Right lung (tissue), 10 donors: ENCODE measurements at places on chromosomes 12 and 14. TPM values are rescaled to one million over a fixed set of nuclear protein-coding genes. Genes with fewer than 3 reads are reported as not detected.

DNA sequence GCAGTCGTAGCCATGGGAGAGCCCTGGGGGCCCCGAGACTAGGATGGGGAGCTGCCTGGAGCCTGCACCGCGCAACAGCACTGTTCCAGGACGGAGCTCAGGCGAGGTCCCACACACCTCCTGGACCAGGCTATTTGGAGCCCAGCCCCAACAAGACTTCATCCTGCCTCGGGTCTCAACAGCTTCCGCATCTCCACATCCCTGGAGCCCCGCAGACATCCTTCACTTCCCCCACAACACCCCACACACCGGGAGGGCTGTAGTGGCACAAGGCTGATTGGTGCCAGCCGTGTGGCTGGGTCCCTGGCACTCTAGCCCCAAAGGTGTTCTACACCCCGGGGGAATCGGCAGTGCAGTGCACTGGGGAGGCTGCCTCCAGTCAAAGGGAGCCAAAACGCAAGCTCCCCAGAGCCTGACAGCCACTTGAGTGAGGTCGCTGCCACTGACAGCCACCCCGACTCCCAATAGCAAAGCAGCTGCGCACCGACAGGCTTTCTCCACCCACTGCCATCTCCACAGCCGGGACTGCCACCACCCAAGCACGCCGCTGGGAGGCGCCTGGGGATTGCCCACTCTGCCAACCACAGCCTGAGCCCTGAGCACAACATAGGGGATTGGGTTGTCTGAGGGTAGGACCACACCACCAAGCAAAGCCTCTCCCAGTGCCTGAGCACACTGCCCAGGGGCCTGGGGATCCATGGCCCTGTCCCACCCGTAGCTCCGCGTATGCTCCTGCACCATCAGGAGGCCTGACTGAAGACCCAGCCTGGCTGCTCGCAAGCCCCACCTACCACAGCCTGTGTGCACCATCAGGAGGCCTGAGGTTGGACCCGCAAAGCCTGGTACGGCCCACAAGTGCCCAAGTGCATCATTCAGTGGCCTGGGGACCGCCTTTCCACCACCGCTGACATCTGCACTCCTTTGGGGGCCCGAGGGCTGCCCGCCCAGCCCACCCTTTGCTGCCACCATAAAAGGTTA is 13.2 kb upstream of the KLRF1 start:
- DNase-seq = no peak

DNA sequence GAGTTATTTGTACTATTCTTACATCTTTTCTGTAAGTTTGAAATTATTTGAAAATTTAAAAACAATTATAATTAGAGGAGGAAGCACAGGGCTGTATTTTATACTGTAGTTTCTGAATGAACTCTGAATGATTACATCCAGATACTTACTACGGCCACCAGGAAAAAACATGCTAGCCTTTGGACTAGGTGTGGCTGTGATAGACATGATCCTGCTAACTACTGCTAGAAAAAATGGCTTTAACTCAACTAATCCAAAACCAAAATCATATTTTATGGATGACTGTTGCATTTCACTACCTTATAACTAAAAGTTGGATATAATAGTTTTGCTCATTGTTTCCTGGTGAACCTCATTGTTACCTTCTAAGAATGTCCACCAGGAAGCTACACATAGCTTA is 15.1 kb upstream of the SLC25A3 start:
- no peak for DNase-seq

- DNase-seq = no peak
These were observed 35.3 kb downstream of the ZC3H14 start for GRCh38 chr14:88598097-88598675.

DNA sequence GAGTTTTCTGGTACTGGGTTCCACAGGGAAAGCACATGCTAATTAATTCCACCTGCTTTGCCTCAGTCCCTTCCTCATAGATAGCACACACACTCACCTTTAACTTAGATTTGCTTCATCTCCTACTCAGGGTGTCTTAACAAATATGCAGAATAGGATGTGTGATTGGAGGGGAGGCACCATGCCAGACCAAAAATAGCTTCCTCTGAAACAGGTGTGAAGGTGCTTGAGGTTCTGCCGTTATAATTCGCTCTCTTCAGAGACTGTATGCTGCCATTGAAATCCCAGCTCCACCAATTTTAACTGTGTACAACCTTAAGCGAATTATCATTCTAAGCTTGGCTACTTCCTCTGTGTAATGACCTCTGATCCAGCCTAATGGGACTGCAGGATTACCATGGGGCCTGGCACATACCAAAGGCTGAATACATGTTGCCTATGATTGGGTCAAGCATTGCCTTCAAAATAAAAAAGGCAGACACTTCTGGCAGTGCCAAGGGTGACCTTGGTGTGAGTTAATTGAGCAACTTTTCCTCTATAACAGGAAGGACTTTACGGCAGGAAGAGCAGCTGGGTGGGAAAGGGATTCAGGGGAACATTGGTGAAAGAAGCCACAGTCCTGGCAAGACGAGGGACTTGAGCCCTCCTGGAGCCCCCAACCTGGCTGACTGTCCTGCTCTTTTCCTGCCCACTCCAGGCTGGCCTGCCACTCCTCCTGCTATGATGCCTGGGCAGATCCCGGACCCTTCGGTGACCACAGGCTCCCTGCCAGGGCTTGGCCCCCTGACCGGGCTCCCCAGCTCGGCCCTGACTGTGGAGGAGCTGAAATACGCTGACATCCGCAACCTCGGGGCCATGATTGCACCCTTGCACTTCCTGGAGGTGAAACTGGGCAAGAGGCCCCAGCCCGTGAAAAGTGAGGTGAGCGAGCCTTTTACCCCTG is 9.7 kb downstream of the JDP2 start:
- no peak for DNase-seq

GRCh38 chr12:44313188-44313587 is 477.3 kb downstream of the TMEM117 start:
- DNase-seq = no peak

- peak; percentile 36 for DNase-seq
These were observed 71.1 kb downstream of the PELI2 start for GRCh38 chr14:56189307-56189706.

DNA sequence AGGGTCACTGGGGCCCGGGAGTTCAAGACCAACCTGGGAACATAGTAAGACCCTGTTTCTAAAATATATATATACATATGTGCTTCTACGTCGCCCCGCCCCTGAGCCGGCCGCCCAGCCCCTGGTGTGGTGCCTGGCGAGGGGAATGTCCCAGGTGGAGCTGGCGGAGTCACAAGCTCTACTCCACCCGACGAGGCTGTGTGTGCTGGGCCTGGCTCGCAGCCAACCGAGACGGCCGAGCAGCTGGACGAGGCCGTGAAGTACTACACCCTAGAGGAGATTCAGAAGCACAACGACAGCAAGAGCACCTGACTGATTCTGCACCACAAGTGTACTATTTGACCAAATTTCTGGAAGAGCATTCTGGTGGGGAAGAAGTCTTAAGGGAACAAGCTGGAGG is 22.1 kb upstream of the ITPK1 start:
- DNase-seq = peak; percentile 37

DNA sequence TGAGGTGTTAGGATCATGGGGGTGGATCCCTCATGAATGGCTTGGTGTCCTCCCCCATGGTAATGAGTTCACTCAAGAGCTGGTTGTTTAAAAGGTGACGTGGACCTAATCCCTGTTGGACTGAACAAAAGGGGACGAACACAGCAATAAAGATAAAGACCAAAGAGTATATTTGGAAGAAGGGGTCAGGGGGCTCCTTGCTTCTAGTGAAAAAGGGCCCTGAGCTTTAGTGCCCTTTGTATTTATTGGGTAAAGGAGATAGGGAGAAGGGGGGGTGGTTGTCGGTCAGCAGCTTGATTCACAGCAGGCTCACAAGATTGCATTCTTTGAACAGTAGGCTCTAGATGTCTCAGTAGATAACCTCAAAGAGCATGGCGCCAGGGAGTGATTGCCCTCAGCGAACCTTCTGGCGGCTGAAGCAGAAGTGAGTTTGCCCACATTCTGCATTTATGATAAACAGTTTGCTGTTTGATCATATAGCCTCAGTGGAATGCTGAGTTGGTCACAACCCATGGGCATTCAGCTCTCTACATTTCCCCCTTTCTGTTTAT is 25.9 kb upstream of the MAPKAPK5 start:
- DNase-seq = no peak

- no peak for DNase-seq
These were observed 9.7 kb downstream of the TOX4 start for GRCh38 chr14:21486640-21487087.

DNA sequence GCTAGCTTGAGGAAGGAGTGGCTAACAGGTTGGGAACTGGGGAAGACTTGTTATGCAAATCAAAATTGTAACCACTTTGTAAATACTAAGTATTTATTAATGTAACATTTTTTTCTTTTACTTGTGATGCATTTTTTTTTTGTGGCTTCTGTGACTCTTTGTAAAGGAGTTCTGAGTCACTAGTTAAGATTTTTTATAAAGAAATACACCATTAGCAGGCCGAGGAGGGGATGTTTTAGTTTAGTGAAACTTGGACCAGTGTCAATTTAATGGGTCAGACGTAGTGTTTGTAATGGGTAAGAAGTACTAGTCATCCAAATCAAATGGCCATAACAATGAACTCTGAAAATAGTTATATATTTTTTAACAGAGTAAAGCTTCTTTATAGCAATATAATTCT is 43.1 kb downstream of the AKAP6 start:
- DNase-seq = no peak

GRCh38 chr12:125149160-125150108 is 84.2 kb downstream of the AACS start:
- DNase-seq = no peak

- DNase-seq = no peak
These were observed 60.3 kb downstream of the GARIN6 start for GRCh38 chr12:99707883-99708282.

- DNase-seq = no peak
These were observed 196.2 kb upstream of the FOXG1 start for GRCh38 chr14:28570391-28570790.

DNA sequence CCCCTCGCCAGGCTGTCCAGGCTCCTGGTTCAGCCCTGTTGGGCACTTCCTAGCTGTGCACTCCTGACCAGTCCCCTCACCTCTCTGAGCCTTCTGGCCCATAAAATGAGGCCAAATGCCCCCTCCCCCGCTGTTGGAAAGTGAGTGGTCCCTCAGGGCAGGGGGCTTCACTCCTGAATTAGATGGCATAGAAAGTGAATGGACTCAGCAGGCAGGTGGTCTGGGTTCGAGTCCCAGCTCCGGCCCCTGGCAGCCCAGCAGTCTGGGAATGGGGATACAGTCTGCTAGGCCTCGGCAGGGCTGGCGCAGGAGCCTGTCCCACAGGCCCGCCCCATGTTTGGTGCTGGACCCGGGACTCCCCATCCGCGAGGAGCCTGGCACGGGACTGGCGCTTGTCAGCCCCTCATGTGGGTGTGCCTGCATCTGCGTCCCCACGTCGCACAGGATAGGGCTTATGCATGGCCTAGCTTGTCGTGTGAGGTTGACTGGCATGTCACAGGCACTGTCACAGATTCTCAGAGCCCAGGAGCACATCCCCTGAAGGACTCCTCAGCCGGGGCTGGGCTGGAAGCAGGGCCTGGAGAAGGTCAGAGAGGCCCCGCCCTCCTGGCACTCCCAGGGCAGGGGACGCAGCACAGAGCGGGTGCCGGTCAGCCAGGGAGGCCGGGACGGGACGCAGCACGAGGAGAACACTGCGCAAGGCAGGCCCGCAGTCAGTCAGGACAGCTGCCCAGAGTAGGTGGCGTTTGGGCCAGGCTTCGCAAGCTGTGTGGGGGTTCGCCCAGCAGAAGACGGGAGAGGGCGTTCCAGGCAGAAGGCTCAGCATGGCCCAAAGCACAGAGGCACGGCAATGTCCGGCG is 40.5 kb downstream of the DIO3 start:
- no peak for DNase-seq

DNA sequence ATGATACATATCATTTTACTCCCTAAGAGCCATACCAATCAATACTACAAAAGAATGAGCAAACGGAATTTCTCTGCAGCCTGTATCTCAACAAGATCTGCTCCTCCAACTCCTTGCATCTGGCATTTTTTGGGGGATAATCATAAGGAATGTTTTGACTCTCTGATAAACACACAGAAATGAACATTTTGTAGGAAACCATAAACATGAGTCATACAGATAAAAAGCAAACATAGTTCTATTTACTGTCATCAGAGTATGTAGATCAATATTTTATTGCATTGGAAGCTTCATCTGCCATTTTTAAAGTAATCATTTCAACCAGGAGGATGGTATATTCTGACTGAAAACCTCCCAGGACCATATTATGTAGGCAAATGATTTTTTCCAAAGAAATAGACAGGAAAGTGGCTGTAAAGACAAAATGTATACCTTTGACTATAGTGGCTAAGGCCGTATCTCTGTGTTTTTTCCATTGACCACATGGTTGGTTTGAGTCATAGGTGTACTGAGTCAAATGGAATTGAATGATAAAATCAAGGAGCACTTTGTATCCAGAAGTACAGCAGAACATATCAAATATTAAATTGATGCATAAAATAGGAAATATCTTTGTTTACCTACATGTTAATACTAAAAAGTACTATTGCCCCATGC is 32.4 kb upstream of the CD69 start:
- DNase-seq = no peak

GRCh38 chr12:9708853-9709252 is 24.0 kb downstream of the CLECL1 start:
- DNase-seq = no peak

GRCh38 chr12:122963941-122964265 is 2.4 kb downstream of the ABCB9 start:
- DNase-seq = no peak

- DNase-seq = no peak
These were observed 71.0 kb upstream of the FBXO21 start for GRCh38 chr12:117261247-117261646.

The IL22 gene
- not detected for polyA plus RNA-seq

The C14orf132 gene
- 37.8 TPM for polyA plus RNA-seq

The PSEN1 gene
- polyA plus RNA-seq = 43.1 TPM

The CERS5 gene
- polyA plus RNA-seq = 65.6 TPM

The OR4E1 gene
- 0.05 TPM for polyA plus RNA-seq

The OR4L1 gene
- not detected for polyA plus RNA-seq

The GUCY2C gene
- 0.55 TPM for polyA plus RNA-seq

The LTB4R gene
- polyA plus RNA-seq = 6.9 TPM

The SLC5A8 gene
- polyA plus RNA-seq = not detected

The OR11G2 gene
- not detected for polyA plus RNA-seq

The KRT2 gene
- polyA plus RNA-seq = not detected

The VIPAS39 gene
- polyA plus RNA-seq = 38.9 TPM
